ENCODE measurements at places on chromosomes 2 and 18. TPM values are rescaled to one million over a fixed set of nuclear protein-coding genes. Genes with fewer than 3 reads are reported as not detected.

GRCh38 chr2:240333985-240334384, 101.5 kb upstream of the GPC1 start:
- no peaks in the 10 kb centered on the region for H3K4me1 ChIP-seq
- H3K4me3 ChIP-seq, result no peak overlapping the region
- H3K36me3 ChIP-seq, result no peaks in the 10 kb centered on the region
- H3K27me3 ChIP-seq, result peaks cover 13% of the 10 kb centered on the region
- no peak for DNase-seq

UGT1A4 gene
- total RNA-seq, result not detected

DNA sequence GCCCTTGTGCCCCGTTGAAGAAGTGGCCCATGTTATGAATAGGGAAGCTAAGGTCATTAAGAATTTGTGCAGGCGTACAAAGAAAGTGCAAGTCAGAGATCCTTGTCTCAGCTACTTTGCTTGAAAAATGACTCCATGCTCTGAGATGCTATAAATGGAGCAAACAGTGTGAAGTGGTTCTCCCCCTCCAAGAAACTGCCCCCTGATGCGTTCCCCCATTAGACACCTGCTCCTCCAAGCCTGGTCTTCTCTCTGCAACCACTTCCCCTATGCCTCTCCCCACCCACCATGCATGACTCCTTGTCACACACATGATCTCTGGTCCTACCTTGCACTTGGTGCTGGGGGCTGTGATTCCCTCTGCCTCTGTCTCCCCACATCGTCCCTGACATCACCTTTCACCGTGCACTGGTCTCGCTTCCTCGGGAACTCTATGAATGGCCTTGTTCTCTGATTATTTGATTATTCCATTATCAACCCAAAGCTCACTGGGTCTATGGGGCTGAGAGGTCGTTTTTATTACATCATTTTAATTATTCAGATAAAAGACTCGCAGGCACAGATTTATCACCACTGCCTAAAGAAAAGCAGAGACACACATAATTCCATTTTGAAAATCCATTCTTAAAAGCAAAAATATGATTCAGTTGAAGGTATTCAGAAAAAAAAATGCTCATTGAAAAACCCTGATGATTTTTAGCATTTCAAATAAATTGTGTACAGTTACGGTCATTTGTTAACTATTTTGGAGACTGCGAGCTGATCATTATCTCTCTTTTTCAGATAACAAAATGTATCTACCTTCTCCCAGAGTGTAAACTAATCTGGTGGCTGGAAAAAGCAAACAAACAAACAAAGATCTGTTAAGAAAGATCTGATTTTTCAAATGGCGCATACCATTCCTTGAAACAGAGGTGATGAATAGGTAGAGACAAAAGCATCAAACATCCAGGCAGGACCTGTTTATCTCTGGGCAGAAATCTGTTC, 294.9 kb downstream of the SOX11 start:
- no peaks in the 10 kb centered on the region for H3K27me3 ChIP-seq
- DNase-seq, result no peak
- no peak overlapping the region for H3K27ac ChIP-seq
- no peak overlapping the region for H3K4me3 ChIP-seq
- no peaks in the 10 kb centered on the region for H3K36me3 ChIP-seq

GRCh38 chr2:18750672-18751554, 161.5 kb upstream of the NT5C1B start:
- no peaks in the 10 kb centered on the region for H3K4me1 ChIP-seq
- DNase-seq, result no peak
- H3K4me3 ChIP-seq, result no peak overlapping the region
- no peak overlapping the region for H3K27ac ChIP-seq

SERPINB7 gene
- total RNA-seq, result not detected

CYS1 gene
- 0.24 TPM for total RNA-seq

DNA sequence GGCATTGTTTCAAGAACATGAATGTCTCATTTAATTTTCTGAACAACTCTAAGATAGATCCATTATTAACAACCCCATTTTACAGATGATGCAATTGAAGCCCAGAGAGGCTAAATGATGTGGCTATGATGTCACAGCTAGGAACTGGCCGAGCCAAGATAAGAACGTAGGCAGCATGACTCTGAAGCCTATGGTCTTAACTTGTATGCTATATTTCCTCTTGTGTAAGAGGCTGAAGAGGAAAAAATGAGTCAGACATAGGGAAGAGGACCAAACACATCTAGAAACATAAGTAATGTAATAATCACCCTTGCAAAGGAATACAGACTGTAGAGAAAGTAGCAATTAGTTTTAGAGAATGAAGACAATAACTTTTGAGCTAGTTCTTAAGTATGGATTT, 416.8 kb downstream of the FIGN start:
- H3K27ac ChIP-seq, result no peak overlapping the region
- DNase-seq, result no peak
- H3K27me3 ChIP-seq, result no peaks in the 10 kb centered on the region
- no peaks in the 10 kb centered on the region for H3K4me1 ChIP-seq
- no peak overlapping the region for H3K4me3 ChIP-seq
- no peaks in the 10 kb centered on the region for H3K36me3 ChIP-seq

DNA sequence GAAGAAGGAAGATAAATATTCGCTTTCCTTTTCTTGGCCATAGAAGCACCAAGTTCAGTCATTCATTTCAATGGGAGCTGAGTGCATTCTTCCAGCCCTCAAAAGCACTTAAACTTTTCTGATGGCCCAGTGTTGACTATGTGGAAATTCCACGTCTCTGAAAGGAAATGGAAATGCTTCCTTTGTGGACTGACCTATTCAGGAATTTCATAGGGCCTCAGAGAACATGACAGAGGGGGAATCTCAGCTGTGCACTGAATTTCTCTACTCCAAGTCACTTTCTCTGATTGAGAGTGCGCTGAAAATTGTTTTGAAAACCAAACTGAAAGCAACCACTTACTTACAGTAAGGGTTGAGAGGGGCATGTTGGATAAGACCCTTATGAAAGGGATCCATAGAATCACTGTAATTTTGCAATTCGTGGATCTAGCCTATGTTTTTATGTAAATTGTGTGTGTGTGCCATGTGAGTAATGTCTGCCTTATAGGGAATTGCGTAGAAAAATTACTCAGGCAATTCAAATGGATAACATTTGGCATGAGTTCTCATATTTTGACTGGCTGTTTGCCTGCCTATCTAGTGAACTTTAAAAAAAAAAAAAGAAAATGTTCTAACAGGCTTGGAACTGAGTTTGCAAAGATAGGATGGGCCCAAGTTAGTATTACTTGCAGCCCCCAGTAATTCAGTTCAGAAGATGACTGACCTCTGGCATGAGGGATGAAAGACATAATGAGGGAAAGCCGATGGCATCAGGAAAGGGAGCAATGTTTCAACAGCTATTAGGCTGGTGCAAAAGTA, 437.0 kb downstream of the PTPRM start:
- no peaks in the 10 kb centered on the region for H3K27me3 ChIP-seq
- H3K4me1 ChIP-seq, result no peaks in the 10 kb centered on the region
- H3K36me3 ChIP-seq, result no peaks in the 10 kb centered on the region

DNA sequence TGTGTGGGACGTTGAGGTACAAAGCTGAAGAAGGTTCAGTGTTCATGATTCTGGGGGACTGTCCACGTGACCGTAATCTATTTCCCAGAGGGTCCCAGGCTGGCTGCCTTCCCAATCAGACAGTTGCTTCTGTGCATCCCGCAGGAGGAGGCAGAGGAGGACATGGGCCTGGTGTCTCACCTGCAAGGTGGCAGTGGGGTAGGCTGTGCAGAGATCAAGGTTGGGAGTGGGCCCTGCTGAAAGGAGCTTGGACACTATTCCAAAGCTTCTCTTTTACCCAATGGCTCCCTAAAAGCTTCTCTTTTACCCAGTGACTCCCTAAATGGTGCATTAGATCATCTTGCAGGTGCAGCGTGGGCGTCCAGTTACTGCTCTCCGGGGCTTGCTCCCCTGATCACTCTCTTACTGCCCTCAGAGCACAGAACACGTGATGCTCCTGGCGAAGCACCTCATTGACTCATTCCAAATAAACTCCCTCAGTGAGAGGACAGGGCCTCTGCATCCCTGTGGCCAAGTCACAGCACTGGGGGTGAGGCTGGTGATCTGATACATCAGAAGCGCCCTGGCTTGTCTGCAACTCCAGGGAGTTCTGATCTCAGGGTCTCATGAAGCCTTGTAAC, 41.5 kb downstream of the RNF144A start:
- peak overlapping the region; percentile 5 for H3K27ac ChIP-seq
- no peak overlapping the region for H3K4me3 ChIP-seq
- no peaks in the 10 kb centered on the region for H3K27me3 ChIP-seq
- no peak for DNase-seq

DNA sequence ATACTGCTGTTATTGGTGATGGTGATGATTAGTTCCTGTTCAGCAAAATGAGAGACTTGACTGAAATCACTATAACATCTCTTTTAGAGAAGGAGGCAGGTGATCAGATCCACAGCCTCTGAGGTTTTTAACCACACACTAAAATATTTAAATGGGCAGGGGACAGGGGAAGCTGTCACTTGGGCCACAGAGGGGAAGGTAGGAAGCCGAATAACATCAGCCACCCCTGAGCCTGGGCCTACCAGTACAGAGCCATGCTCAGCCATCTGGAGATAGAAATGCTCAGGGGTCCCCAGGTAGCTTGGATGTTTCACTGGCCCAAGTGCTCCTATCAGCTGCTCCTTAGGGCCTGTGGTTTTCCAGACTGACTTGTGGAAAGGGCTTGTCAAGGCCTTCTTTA, 122.3 kb downstream of the MRO start:
- H3K4me1 ChIP-seq, result no peaks in the 10 kb centered on the region
- no peak for DNase-seq
- H3K27ac ChIP-seq, result no peak overlapping the region
